ENCODE measurements at places on chromosomes 2 and 18. TPM values are rescaled to one million over a fixed set of nuclear protein-coding genes. Genes with fewer than 3 reads are reported as not detected.

DNA sequence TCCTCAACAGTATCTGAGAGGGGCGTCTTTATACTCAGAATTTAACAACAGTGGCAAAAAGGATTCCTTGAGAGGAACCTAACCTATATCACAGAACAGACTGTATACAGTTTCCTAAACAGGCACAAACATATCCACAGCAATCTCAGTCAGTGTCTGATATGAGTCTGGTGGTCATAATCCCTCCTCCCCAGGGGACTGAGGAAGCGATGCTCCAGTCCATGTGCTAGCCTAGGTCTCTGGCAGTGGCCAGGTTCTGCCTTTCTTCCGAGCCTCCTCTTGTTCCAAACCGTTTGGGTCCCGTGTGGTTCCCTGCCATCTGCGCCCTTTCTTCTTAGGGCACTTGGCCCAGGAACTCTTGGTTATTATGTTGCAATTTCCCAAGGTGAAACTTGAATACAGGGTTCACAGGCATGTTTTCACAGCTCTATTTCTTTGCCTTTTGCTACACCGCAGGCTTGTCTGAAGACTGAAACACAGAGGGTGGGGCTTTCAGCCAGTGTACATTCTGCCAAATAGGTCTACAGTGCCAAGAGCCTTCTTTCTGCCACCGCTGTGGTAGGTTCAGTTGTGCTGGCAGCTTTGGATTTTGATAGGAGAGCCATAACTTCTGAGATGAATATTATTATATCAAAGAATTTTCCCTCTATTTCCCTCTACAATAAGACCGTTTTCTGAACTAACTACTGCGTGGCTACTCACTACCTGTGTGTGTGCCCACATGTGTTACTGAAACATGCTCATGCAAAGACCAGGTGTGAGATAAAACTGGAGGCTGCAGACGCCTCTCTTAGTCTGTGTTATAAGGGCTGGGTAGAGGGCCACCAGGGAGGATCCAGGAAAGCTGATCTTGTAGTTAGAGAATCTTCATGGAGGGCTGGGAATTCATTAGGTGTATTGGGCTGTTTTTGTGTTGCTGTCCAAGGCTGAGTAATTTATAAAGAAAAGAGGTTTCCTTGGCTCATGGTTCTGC, 75.0 kb upstream of the HAAO start:
- no peak for DNase-seq

AQP12A gene
- total RNA-seq, result not detected

DNA sequence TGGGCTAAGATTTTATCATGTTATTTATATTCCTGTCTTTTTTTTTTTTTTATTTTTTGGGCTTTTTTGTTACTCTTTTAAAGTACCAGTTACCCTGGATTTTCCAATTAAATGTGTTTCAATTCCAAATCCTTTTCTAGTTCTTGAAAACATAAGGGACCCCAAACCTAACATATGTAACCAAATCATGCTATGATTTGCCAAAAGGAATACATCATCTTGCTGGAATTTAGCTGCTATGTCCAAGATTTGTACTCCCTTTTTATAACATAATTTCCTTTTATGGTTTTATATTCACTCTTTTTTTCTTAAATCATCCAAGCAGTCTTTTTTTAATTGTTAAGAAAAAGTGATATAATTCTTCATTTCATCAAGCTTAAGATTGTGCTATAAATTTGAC, 60.9 kb upstream of the DSEL start:
- DNase-seq, result no peak

GRCh38 chr2:105361102-105361889, 24.0 kb downstream of the C2orf49 start:
- no peak for DNase-seq

DNA sequence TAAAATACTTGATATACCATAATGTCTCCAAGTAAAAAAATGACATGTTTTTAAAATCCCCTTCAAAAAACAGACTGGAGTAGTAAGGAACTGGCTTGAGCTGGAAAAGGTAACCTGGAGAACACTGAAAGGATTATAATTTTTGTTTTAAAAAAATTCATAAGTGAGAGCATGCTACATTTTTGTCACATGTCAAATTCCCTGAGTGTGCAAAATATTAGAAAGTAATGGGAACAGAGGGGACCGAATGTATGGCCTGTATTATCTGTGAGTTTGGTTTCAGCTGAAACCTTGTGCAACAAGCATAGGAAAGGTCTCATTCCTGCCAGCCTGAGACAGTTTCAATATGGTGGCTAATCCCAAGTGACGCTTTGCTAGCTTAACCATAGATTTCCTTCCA, 202.5 kb downstream of the SLC39A10 start:
- DNase-seq, result no peak

DNA sequence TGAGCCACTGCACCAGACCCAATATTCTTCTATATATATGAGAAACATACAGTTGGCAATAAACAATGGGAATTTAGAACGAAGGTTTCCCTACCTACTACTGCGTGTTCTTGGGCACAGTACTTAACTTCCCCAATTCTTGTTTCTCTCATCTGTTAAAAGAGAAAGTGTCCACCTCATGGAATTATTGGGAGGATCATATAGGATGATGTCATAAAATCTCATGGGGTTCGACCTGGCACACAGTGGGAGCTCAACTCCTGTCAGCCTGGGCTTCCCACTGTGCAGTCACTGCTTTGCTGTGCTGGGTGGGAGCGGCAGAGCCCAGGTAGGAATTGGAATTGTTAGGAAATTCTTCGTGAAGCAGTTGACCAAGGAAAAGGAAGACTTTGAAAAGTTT, 203.3 kb downstream of the SH3BP4 start:
- no peak for DNase-seq

DNA sequence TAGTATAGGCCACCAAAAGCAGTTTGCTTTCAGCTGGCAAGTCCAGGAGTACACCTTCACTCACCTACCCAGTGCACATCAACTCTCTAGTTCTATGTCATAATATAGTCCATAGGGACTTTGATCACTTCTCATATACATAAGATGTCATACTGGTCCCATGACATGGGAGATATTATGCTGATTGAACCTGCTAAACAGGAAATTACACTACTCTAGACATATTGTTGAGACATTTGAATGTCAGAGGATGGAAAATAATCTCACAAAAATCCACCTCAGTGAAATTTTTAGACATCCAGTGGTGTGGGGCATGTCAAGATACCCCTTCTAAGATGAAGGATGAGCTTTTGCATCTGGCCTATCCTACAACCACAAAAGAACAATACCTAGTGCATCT, 322.5 kb downstream of the EN1 start:
- DNase-seq, result no peak

UGT1A10 gene
- 8.2 TPM for total RNA-seq

GRCh38 chr2:62382122-62382521, 123.9 kb downstream of the TMEM17 start:
- DNase-seq, result no peak

GRCh38 chr2:158131919-158132566, 30.4 kb downstream of the UPP2 start:
- DNase-seq, result no peak
